ENCODE measurements at places on chromosomes 5 and 9.

DNA sequence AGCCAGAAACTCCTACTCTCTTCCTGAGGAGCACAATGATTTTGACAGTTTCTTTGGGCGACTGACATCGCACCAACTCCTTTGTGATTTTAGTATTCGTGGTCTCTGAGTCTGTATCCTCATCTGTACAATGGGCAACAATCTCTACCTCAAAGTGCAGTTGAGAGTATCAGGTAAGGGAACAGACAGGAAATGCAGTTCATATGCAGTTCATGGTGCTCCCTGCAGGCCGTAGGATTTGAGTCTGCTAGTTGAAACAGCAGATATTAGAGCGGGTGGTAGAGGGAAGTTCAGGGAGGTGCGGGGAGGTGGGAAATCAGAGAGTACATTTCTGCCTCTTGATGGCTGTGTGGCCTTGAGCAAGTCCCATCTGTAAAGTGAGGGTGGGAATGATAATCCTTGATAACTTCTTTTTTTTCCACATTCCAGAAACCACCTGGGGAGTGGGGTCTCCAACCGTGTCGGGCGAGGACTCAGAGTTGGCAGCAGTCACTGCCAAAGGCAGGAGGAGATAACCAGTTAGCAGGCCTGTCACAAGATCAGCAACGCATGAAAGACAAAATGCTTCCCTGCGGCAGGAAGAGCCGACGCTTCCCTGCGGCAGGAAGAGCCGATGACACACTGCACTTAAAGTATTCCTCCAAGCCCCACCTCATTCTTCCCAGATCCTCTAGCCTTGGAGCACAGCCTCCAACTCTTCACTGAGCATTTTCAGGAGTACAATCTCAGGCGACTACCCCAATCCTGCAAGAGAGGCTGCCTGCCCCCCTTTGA, 6.0 kb upstream of the NEK6 start:
- peak; percentile 56 for DNase-seq

GRCh38 chr5:180215783-180216630, 7.0 kb upstream of the RASGEF1C start:
- DNase-seq: no peak

DNA sequence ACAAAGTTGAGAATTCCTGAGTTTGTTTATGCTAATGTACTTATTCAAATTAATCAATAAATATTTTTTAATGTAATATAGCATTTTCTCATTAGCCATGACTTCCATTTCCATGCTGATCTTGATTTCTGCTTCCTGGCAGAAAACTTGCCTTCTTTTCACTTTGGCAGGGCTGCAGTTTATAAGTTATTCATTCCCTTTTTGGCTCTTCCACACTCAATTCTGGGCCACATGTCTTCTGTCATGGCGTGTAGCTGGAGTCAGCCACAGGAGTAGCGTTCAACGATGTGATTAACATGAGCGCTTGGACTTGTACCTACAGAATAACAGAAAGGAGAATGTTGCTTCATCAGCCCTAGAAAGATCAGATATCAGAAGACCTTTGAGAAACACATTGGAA, 172.9 kb downstream of the CFAP90 start:
- DNase-seq: no peak

- DNase-seq: no peak
Observed at GRCh38 chr5:30121043-30121442, 1072.4 kb upstream of the CDH6 start.

- DNase-seq: peak; percentile 59
Observed at GRCh38 chr5:149632311-149633251, 51.3 kb downstream of the ARHGEF37 start.

DNA sequence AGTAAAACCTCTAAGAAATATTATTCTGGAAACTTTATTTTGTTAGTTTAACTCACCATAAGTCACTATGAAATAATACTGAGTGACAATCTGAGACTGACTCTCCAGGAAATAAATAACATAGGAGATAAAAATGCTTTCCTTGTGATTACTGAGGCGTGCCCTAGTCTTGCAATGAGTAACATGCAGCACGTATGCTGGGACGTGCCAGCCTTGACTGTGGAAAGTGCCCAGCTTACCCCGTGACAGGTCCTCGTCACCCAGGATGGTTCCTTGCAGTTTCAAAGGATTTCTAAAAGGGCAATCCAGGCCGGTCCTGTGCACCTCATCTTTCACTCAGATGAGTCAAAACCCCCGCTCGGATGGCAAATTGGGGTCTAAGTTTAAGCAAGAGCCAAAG, 720.8 kb upstream of the ADAMTS16 start:
- no peak for DNase-seq

- DNase-seq: no peak
Observed at GRCh38 chr9:121133104-121133816, 58.5 kb downstream of the CNTRL start.

GRCh38 chr5:200985-201384, 9.7 kb downstream of the LRRC14B start:
- DNase-seq: no peak

DNA sequence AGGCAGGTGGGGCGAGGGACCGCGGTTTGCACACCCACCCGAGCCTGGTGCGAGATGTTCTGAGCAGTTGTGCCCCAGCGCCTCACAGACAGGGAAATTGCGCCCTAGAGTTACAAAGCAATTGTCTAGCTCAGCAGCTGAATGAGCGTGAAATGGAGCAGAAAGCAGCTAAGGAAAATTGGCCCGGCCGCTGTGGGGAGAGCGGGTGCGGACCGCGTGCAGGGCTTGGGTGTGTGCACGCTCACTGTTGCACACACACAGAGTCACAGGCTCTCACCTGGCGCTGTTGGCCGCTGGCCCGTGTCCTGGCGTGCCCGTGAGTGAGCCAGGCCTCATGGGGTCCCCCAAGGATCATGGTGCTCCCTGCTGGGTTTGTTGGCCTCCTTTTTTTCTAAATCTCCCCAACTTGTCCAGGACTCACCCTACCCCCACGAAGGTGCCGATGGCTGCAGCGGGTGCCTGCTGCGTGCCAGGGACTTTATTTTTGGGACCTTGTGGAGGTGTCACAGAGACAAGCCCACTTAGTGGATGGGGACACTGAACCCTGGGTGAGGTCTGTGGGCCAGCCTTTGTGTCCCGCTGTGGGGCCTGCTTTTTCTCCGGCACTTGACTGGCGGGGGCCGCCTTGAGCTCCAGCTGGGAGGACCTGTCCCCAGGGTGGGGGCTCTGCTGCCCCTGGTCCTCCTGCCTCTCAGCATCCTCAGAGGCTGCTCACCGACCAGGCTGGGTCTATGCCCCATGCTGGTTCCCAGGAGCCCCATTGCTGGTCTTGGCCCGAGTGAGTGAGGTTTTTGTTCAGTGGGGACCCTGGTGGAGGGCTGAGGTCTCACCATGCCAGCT, 5.2 kb downstream of the RXRA start:
- DNase-seq: no peak

- no peak for DNase-seq
Observed at GRCh38 chr9:89714321-89714720, 109.5 kb downstream of the GADD45G start.

Data from HTR-8/SVneo (cell line).